Natural killer cell (primary cell): ENCODE measurements at places on chromosomes 12 and 14. TPM values are rescaled to one million over a fixed set of nuclear protein-coding genes. Genes with fewer than 3 reads are reported as not detected.

SLC16A7 gene
- total RNA-seq, result 46.9 TPM

PAX9 gene
- total RNA-seq, result not detected

KCNC2 gene
- not detected for total RNA-seq

CMA1 gene
- total RNA-seq, result not detected

KIF5A gene
- 0.40 TPM for total RNA-seq

CD27 gene
- 13.7 TPM for total RNA-seq

KLRD1 gene
- 782 TPM for total RNA-seq

KIF26A gene
- total RNA-seq, result not detected

CDH24 gene
- 4.9 TPM for total RNA-seq

MEG3 gene
- total RNA-seq, result 1.0 TPM

TAS2R9 gene
- not detected for total RNA-seq

P2RX2 gene
- total RNA-seq, result not detected

RNASE7 gene
- not detected for total RNA-seq

TMEM119 gene
- 0.70 TPM for total RNA-seq

B3GNT4 gene
- 0.68 TPM for total RNA-seq

RERGL gene
- not detected for total RNA-seq

ACAD10 gene
- 19.0 TPM for total RNA-seq

PRPH gene
- not detected for total RNA-seq

AJUBA gene
- total RNA-seq, result 0.56 TPM

ZFYVE21 gene
- total RNA-seq, result 10.7 TPM

INHBC gene
- 0.18 TPM for total RNA-seq

ANG gene
- total RNA-seq, result not detected

TEX52 gene
- total RNA-seq, result not detected

TIGAR gene
- total RNA-seq, result 7.4 TPM

DLST gene
- total RNA-seq, result 163 TPM

SLC2A13 gene
- 8.7 TPM for total RNA-seq

SLC25A47 gene
- total RNA-seq, result not detected

PHLDA1 gene
- total RNA-seq, result 24.0 TPM

RHEBL1 gene
- total RNA-seq, result 11.6 TPM

IL22 gene
- total RNA-seq, result not detected

RIMBP2 gene
- total RNA-seq, result not detected

RNASE13 gene
- not detected for total RNA-seq

KLRB1 gene
- total RNA-seq, result 310 TPM
